ENCODE measurements at places on chromosomes 11 and 22. TPM values are rescaled to one million over a fixed set of nuclear protein-coding genes. Genes with fewer than 3 reads are reported as not detected.

APOA5 gene
- not detected for total RNA-seq

HDAC10 gene
- 29.2 TPM for total RNA-seq

ZNRF3 gene
- total RNA-seq, result 7.9 TPM

KRTAP5-7 gene
- total RNA-seq, result not detected

GAL3ST3 gene
- total RNA-seq, result not detected

OR4A5 gene
- not detected for total RNA-seq

KCNK7 gene
- 12.0 TPM for total RNA-seq

- no peak for DNase-seq
Observed at GRCh38 chr11:72591785-72592502, 82.3 kb downstream of the PDE2A start.

DNA sequence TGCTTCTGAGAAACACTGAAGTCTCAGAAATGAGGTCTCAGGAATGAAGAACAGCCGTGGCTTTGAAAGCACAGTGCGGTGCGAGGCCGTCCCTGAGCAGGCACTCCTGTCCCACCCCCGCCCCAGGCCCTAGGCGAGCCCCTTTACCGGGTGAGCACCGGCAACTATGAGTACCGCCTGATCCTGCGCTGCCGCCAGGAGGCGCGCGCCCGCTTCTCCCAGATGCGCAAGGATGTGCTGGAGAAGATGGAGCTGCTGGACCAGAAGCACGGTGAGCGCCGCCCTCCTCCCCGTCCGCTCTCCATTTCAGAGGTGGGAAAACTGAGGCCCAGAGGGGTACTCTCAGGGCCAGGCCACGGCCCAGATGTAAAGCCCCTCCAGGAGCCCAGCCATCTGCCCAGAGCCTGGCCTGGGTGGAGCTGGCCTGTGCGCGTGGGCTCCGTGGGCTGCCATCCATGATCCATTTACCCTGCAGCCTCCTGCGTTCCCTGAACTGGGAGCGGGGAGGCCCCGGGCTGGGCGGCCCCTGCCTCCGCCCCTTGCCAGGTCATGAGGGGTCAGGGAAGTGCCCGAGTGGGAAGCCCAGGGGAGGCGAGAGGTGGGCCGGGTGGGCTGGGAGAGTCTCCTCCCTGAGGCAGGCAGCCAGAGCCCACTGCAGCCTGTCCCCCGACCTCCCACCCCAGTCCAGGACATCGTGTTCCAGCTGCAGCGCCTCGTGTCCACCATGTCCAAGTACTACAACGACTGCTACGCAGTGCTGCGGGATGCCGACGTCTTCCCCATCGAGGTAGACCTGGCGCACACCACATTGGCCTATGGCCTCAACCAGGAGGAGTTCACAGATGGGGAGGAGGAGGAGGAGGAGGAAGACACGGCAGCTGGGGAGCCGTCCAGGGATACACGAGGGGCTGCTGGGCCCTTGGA, 9.5 kb downstream of the SLC16A8 start:
- DNase-seq, result no peak

DNA sequence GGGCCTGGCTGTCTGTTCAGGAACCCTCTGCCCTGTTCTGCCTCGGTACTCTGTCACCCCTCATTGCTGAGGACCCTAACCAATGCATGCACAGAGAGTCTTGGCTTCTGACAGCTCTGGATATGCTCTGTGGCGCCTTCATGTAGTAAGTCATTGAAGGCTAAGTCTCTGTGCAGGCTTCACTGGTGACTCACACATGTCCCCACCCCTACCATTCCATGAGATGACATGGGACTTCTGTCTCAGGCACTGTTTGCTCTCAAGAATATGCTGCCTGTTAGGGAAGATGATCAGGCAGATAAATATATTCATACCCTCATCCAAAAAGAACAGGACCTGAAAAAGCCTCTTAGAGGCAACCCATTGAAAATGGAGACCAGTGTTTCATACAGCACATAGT, 43.6 kb upstream of the HORMAD2 start:
- no peak for DNase-seq

- DNase-seq, result no peak
Observed at GRCh38 chr11:33774736-33775466, 581 bp upstream of the FBXO3 start.

DNA sequence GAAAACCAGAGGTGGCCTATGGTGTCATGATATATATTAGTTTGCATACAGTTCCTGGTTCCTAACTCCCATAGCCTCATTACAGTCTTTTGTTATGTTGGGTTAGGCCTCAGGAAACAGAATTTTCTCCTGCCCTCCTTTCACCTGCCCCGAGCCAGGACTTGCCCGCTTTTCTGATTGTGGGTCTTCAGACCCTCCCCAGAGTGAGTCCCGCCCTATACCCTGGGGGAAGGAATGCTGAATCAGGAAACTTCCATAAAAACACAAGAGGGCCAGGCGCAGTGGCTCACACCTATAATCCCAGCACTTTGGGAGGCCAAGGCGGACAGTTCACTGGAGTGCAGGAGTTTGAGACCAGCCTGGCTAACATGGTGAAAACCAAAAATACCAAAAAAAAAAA, 70.9 kb downstream of the SLC35F2 start:
- no peak for DNase-seq

GRCh38 chr11:107956543-107956942, 28.3 kb downstream of the RAB39A start:
- DNase-seq, result no peak

DNA sequence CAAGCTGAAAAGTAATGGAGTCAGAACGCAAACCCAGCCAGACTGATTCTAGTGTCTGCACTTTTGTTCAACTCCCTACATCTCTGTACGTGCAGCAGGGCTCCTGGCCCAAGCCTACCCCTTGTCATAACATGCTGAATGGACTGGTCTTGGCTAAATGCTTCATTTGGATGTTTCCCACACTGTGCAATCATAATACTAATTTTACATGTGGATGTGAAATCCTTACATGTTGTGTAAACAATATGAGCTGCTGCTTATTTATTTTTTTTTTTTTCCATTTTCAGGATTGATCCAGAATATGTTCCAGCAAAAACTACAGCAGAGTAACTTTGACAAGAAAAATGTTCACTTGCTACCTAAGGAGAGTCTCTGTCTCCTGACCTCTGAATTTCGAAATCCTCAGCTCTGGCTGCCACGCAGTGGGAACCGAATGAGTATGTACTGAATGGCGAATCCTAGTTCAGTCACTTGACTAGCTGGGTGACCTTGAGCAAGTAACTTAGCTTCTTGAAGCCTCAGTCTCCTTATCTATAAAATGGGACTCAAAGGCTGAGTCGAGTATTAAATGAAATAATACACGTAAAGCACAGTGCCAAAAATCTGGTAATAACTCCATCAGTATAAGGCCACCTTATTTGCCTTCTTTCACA, 133.4 kb downstream of the EHF start:
- DNase-seq, result no peak

DNA sequence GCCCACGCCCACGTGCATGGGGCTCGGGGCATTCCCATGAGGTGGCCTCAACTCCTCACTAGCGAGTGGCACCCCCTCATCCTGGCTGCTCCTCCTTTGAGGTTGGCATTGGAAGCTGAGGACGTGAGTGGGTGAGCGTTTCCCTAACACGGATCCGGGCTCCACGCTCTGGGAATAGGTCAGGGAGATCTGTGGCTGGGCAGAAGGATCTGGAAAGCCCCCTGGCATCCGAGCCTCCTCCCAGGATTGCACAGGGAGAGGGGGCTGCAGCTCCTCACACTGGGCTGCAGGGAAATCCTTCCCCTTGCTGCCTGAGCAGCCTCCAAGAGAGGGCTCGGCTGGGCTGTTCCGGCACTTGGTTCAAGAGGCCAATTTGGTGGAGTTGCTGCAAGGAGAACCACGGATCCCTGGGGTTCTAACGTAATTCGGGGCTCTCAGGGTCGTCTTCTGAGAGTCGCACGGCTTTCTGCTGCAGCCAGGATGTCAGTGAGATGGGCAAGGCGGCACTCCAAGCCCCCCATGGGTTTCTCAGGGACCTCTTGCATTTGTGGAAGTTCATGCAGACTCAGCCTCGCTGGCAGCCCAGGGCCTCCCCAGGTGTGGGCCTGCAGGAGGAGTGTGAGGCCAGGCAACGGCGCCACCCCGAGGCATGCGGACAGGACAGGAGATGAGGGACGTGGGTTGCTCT, 1119.0 kb downstream of the BRD1 start:
- no peak for DNase-seq

- no peak for DNase-seq
Observed at GRCh38 chr11:121688055-121688491, 235.3 kb upstream of the SORL1-AS1 start.

DNA sequence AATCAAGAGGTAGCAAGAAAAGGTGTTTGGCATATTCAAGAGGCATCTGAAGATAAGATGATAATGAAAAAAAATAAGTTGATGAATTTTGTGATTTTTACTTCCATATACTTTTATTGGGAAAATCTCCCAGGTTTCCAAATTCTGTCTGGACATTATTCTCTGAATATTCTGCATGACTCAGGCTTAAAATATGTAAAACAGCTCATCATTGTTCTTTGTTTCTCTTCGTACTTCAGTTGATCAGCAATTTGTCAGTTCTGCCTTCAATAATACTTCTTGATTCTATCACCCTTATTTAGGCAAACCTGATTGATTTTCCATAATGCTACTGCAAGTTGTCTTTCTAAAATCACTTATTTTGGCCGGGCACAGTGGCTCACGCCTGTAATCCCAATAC, 30.2 kb downstream of the GTF2H1 start:
- DNase-seq, result no peak

DNA sequence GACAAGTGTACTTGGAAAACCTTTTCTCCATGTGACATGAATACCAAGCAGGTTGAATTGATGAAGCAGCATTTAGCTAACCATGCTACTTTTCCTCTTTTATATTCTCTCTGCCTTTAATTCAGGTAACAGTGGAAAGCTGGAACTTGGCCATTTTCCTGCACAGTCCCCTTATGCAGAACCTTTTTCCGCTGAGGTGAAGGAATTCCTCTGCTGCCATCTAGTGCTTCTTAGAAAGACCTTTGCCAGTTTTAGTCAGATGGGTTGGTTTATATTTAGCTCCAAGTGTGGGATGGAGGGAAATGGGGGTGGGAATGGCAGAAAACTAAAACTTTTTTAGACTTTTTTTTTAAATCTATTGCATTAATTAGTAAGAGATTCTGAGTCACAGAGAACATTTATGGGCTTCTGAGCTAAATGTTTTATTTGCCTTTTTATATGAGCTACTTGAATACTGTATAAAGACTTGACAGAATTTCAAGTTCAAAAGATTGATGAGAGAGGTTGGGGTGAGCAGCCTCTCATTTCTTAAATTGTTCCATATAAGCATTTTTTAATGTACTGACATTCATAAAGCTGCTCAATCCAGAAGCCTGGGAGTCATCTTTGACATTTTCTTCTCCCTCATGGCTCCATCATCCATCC, 153.9 kb upstream of the ZC3H12C start:
- DNase-seq, result no peak

DNA sequence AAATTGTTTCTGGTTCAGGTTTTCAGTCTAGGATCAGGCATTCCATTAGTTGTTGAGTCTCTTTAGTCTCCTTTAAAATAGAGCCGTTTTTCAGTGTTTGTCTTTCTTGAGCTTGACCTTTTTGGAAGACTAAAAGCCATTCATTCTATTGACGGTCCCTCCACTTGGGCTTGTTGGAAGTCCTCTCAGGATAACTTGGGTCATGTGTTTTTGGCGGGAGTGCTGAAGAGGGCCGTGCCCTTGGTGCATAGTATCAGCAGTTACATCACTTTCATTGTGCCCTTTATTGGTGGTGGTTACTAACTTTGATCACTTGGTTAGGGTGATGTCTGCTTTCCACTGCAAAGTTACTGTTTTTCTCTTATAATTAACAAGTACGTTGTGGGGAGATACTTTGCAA, 20.8 kb downstream of the CECR2 start:
- no peak for DNase-seq

DNA sequence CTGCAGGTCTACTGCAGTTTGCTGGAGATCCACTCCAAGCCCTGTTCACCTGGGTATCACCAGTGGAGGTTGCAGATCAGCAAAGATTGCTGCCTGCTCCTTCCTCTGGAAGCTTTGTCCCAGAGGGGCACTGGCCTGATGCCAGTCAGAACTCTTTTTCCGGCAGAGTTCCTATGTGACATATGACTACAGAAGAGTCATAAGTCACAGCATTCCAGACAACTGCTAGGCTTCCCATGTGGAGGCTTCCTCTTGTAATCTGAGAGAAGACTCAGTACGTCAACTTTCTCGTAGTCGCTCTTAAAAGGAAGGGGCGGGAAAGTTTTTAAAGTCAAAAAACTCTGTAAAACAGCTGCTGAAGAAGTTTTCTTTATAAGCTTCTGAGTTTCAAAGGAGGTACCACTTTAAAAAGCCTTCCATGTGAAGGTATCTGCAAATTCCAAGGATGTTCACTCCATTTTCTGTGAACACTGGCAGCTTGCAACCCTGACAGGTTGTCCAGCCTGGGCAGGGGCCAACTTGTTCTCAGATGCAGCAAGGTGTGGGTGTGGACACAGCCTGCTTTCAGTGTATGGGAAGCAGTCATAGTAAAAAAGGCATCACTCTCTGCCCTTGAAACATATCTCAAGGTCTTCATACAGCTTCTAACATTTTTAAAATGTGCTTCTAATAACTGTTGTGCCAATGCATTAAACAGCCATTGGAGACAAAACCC, 97.8 kb downstream of the ME3 start:
- no peak for DNase-seq
